GM06990 (cell line): ENCODE measurements at places on chromosomes 6 and 20.

- no peak for DNase-seq
These were observed 19.2 kb upstream of the ZSCAN9 start for GRCh38 chr6:28205879-28206278.

DNA sequence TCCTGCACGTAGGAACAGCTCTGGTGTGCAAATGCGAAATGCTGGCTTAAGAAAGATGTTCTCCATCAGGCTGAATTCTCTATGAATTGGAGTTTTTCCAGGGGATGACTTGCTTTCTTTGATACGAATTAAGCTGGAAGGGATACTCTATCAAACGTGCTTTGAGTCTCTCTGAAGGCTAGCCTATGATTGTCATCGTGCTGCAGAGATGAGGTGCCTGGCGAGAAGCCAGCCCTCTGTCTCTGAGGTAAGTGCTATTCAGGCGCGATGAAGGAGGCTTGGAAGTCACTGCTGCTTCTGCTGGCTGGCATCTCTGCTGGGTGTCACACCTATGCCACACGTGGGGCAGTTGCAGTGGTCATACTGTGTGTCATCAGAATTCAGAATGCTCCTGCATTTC, 223.7 kb downstream of the TAF4 start:
- no peak for DNase-seq

- DNase-seq = no peak
These were observed 47.6 kb downstream of the ALDH8A1 start for GRCh38 chr6:134902074-134902861.

- DNase-seq = no peak
These were observed 8.0 kb upstream of the TSHZ2 start for GRCh38 chr20:52964131-52964530.

- no peak for DNase-seq
These were observed 12.1 kb downstream of the COL21A1 start for GRCh38 chr6:56235245-56235644.

DNA sequence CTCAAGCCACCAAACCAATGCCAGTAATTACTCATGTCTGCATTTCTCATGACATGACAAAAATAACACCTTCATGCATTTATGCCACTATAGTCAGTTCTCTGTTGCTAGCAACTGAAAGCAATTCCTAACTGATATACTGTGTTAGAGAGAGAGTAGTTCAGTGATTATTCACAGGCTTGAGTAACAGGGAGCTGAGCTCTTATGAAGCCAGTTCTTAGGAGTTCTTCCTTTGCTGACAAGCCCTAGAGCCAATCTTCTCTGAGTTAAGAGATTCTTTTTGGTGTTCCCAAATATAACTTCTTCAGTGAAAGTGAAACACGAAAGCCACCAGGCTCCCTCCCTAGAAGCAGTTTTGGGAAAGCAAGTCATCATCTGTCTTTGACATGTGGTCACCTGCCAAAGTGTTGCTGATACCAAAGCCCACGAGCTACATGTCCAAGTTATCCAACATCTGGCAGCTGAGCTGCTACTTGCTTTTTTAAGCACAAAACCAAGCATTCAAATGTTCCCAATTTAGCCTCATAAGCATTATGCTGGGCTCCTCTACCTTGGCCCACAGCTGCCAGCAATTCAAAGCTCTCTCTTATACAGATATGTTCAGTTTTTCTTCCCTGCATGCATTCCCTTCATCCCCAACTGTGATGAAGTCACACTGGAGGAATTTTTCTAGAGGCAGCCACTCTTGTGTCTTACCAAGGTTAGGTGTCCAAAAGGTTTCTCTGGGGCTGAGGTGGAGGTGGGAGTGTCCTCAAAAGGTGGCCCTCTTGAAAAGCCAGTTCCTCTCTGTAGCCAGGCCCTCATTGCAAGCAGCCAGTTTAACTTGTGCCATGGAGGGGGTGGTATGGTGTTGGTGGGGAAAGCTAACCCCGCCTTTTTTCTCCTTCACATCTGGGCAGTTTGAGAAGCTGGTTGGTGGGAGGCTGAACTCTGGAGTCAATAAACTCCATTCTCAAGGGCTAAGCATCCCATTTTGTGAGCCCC, 92.7 kb upstream of the ARMC2 start:
- DNase-seq = no peak

DNA sequence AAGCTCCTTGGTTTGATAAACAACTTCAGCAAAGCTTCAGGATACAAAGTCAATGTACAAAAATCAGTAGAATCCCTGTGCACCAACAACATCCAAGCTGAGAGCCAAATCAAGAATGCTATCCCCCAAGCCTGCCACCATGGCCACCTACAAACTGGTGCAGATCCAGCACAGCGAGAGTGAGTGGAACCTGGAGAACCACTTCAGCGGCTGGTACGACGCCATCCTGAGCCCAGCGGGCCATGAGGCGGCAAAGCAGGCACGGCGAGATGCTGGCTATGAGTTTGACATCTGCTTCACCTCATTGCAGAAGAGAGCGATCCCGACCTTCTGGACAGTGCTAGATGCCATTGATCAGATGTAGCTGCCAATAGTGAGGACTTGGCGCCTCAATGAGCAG, 170.3 kb downstream of the KHDC1L start:
- no peak for DNase-seq

DNA sequence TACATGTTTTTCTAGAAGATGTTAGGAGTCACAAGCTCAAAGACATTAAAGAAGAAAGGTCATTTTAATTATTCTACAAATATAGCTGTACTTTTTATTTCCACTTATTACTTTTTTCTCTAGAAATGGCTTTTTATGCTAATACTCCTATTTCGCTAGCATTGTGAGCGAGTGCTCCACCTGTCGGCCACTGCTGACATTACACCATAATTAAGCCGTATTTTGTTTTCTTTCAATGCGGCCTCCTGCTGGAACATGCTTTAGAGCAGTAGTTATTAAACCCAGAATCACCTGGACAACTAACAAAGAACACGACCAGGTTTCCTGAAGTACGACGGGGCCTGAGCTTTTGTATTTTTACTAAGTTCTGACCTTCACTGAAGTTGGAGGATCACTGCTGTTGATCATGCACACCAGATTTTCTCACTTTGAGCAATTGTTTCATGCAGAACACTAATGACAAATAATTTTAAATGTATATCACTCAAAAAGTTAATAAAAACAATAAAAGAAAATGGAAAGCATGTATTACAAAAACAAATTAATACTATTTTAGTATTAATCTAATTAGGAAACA, 74.1 kb upstream of the PAK5 start:
- no peak for DNase-seq

DNA sequence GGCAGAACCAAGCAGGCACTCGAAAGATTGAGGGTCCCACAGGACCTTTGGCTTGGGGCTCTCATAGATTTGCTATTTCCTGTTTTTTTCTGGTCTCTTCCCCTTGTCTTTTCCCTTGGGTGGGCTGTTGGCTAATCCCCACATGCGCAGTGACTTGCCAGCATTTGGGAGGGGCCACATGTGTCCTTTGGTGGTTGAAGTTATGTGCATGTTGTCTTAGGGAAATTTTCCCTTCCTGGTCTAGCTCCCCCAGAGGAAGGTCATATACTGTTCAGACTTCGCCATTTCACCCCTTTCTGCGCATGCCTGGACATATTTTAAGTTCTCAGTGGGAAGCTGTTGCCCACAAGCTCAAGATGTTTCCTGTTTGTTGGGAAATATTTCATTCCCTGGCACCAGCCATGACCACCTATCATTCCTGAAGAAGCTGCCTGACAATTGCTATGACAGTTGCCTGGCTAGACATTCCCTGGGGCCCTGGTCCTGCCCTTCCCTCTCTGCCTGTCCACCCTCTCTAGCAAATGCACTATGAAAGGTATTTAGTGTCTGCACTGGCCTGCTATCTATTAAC, 156.2 kb upstream of the THBS2 start:
- no peak for DNase-seq
